ENCODE measurements at places on chromosomes 1 and 21. TPM values are rescaled to one million over a fixed set of nuclear protein-coding genes. Genes with fewer than 3 reads are reported as not detected.

The REG4 gene
- not detected for total RNA-seq

The CRYAA gene
- total RNA-seq: not detected

The ERICH3 gene
- not detected for total RNA-seq

The NT5C1A gene
- not detected for total RNA-seq

The DIO1 gene
- not detected for total RNA-seq

The PRAMEF10 gene
- total RNA-seq: not detected

The LAMB3 gene
- total RNA-seq: 0.72 TPM

The SLC39A1 gene
- 94.7 TPM for total RNA-seq

The RIPK4 gene
- total RNA-seq: under 0.01 TPM

The NHLH1 gene
- total RNA-seq: not detected

The GLMN gene
- 11.9 TPM for total RNA-seq

The SLC25A34 gene
- under 0.01 TPM for total RNA-seq

The PTPRU gene
- total RNA-seq: 7.0 TPM

The MASP2 gene
- total RNA-seq: not detected

Data from IMR-90 (cell line).